ENCODE measurements at places on chromosomes 2 and 18. TPM values are rescaled to one million over a fixed set of nuclear protein-coding genes. Genes with fewer than 3 reads are reported as not detected.

CLEC4F gene
- 0.25 TPM for total RNA-seq

NGEF gene
- total RNA-seq: not detected

CHRNG gene
- not detected for total RNA-seq

KCNJ3 gene
- total RNA-seq: 2.0 TPM

All from left ventricle myocardium superior (tissue), 1 donor.